Stimulated activated naive CD4-positive, alpha-beta T cell (primary cell): ENCODE measurements at places on chromosomes 1 and 21.

GRCh38 chr1:76225526-76225925 is 151.0 kb downstream of the ST6GALNAC3 start:
- no peak for DNase-seq

DNA sequence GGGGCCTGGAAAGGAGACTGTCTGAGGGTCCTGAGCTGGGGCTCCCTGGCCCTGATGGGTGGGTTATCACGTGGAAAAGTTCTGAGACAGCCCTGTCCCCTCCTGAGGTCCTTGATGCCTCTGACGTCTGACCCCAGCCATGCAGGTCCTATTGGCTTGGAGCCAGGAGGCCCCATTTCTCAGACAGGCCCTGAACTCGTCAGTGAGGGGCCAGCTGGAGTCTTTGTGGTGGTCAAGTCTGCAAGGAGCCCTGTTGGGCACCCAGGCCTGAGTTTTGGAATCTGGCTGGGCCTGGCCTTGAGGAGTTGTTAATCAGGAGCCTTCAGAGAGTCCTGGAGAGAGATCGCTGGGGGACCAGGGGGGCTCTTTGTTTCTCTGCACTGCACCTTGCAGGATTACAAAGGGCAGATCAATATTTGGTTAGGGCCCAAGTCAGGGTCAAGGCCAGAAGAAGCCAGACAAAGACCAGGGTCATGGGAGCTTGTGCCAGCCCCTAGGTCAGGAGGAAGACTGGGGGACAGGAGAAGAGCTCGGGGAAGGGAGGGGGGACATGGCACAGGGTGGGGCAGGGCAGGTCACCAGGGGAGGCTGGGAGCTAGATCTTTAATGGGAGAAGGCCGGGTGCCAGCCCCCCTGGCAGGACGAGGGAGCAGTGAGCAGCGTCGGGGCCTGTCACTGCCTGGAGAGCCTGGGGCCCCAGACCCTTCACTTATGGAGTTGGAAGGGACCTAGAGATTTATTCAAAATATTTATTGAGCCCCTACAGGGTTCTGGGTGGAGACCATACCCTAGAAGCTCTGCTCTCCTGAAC is 83.2 kb downstream of the PTPRU start:
- DNase-seq: no peak

- DNase-seq: no peak
Observed at GRCh38 chr1:211739671-211740411, 64.4 kb upstream of the NEK2 start.

DNA sequence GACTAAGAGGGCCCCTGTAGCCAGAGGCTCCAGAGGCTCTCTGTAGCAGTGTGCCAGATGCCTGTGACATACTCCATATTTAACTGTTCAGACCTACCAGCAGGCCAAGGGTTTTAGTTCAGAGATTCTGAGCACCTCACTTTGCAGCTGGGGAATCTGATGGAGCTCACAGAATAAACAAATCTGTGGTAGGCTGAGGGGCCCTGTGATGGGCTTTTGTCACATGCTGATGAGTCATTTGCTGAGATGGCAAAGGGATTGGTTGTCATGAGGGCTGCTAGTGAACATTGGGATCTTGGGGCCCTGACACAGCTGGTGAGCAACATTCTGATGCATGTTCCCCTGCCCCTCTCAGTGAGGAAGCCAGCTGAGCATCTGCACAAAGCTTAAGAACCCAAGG is 482.2 kb downstream of the CAMTA1 start:
- no peak for DNase-seq

DNA sequence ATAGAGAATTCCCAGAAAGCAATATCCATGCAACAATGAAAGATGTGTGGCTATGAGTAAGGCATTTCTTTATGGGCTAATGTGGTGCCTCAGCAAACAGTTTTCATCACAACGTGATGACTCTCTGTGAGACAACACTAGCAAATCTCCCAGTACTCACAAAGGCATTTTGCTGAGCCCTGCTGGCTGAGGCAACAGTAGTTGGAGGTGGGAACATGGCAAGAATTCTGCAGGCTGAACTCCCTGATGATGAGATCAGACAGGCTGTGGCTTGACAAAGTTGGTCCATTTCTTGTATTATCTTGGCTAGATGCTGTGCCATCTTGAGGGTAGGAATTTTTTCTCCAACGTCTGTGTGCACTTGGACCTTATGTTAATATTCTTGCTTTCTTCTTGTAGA is 24.6 kb downstream of the PROX1 start:
- DNase-seq: no peak

GRCh38 chr1:27967884-27968466 is 8.2 kb downstream of the XKR8 start:
- no peak for DNase-seq
